K562 (cell line): ENCODE measurements at places on chromosomes 12 and 14.
A peak's percentile ranks its signal among the peaks of the same experiment; 100 is the strongest.

- H3K36me3 ChIP-seq = peaks cover 22% of the 10 kb centered on the region
- H3K27me3 ChIP-seq = no peaks in the 10 kb centered on the region
- H3K27ac ChIP-seq = peak within 1 kb of the TSS; percentile 80
- peak within 1 kb of the TSS; percentile 68 for H3K4me3 ChIP-seq
Observed at GRCh38 chr12:47819896-47820630, at the start of gene HDAC7. Gene HDAC7, minus strand, starts transcription at chr12:47819903. Its CDS starts 118 bp downstream, at chr12:47819785.

GRCh38 chr14:84040101-84040500 is 1489.8 kb upstream of the FLRT2 start:
- no peak overlapping the region for H3K27ac ChIP-seq
- H3K4me1 ChIP-seq = no peaks in the 10 kb centered on the region
- no peaks in the 10 kb centered on the region for H3K36me3 ChIP-seq
- no peaks in the 10 kb centered on the region for H3K27me3 ChIP-seq
- DNase-seq = no peak

DNA sequence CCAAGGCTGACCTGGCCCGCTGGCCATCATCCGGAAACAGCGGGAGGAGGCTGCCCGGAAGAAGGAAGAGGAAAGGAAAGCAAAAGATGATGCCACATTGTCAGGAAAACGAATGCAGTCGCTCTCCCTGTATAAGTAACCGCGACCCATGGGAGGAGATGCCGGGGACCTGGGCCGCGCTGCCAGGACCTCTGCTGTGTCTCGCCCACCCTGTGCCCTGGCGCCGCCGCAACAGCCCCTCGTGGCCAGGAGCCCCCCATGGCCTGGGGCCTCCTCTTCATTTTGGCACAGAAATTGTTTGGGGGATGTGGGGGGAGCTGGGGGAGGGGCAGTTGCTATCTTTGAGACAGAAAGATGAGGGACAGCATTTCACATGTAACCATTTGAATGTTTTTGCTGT is 16.5 kb downstream of the HSPB8 start:
- no peaks in the 10 kb centered on the region for H3K36me3 ChIP-seq
- no peak for DNase-seq
- no peak overlapping the region for H3K27ac ChIP-seq
- no peaks in the 10 kb centered on the region for H3K4me1 ChIP-seq
- H3K4me3 ChIP-seq = no peak overlapping the region

DNA sequence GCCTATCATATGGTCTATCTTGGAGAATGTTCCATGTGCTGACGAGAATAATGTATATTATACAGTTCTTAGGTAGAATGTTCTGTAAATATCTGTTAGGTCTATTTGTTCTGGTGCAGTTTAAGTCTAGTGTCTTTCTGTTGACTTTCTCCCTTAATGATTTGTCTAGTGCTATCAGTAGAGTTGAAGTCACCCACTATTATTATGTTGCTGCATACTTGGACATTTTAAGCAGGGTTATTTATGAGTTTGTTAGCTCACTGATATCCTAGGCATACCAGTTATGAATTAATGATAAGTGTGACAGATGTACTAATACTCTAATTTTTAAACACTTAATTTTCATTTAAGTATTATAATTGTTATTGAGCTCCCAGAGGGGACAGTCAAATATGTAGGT is 292.5 kb downstream of the AKAP6 start:
- no peak overlapping the region for H3K27ac ChIP-seq
- H3K4me3 ChIP-seq = no peak overlapping the region
- no peak for DNase-seq
- no peaks in the 10 kb centered on the region for H3K36me3 ChIP-seq
- H3K4me1 ChIP-seq = no peaks in the 10 kb centered on the region

GRCh38 chr12:10563966-10564365 is 49.4 kb downstream of the MAGOHB start:
- no peaks in the 10 kb centered on the region for H3K36me3 ChIP-seq
- no peak overlapping the region for H3K27ac ChIP-seq

DNA sequence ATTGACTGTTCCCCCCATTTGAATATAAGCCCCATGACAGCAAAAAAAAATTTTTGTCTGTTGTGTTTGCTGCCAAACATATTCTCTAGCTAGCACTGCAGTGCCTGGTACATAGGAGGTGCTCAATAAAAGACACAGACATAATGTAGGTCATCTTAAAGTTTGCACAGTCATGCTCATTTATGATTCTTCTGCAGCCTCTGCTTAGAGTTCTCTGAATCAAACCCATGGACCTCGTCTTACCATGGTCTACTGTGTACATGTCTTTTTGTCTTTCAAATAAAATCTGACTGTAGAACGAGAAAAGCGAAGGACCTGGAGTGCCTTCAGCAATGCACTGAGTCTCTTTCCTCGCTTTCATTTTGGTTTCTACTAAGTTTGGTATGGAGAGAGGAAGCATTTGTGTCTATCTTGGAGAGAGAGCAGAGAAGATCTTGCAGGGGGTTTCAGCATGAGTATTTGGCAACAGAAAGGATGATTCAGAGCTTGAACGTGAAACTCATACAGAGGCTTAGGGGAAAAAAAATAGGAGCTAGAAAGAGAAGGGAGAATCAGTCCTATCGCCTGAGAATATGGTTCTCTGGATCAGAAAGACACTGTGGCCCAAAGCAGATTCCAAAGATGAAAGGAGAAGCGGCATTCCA is 38.8 kb upstream of the TMCC3 start:
- no peak for DNase-seq
- no peak overlapping the region for H3K27ac ChIP-seq
- peaks cover 19% of the 10 kb centered on the region for H3K27me3 ChIP-seq
- no peaks in the 10 kb centered on the region for H3K4me1 ChIP-seq

- DNase-seq = no peak
- no peak overlapping the region for H3K27ac ChIP-seq
- no peaks in the 10 kb centered on the region for H3K27me3 ChIP-seq
- H3K36me3 ChIP-seq = no peaks in the 10 kb centered on the region
- H3K4me1 ChIP-seq = peaks cover 12% of the 10 kb centered on the region; the same call in 2 of the 3 replicates
Observed at GRCh38 chr14:54502602-54503001, 7.1 kb upstream of the CGRRF1 start.

DNA sequence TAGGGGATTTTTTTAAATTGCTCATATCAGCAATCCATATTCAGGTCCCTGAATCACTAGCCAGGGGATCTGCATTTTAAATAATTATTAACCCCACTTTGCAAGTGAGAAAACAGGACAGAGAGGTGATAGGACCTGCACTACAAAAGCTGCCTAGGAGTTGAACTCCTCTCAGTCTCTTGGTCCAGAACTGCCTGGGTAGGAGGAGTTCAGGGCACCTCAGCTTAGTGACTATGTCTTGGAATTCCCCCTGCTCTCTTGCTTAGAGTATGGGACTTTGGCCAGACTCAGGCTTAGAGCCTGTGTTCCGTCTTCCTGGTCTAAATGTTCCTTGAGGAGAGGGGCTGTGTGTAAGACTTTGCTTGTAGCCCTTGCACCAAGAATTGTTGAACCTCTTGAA is 68.2 kb upstream of the WSCD2 start:
- DNase-seq = no peak
- H3K27ac ChIP-seq = no peak overlapping the region
- no peaks in the 10 kb centered on the region for H3K36me3 ChIP-seq
- H3K4me1 ChIP-seq = no peaks in the 10 kb centered on the region

GRCh38 chr14:94630396-94630795 is 18.2 kb downstream of the SERPINA3 start:
- H3K36me3 ChIP-seq = no peaks in the 10 kb centered on the region
- no peak overlapping the region for H3K4me3 ChIP-seq
- no peak for DNase-seq

DNA sequence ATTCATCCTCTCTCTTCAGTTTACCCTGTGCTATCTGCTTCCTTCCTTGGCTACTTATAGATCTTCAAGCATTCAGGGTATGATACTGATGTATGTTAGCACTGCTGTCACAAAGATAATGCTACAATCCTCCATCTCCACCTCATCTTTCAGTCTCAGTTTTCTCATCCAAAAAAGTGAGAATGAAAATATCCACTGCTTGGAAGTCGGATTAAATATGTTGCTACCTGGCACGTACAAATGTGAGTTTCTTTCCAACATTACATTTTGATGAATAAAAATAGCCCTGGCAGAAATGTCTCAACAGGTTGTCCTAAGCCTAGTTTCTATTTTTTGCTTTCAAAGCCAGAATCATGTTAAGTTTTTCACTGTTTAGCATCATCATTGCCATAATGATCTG is 149.9 kb downstream of the PTPN11 start:
- H3K27ac ChIP-seq = no peak overlapping the region
- H3K4me1 ChIP-seq = no peaks in the 10 kb centered on the region
- peaks cover 18% of the 10 kb centered on the region for H3K27me3 ChIP-seq
- no peaks in the 10 kb centered on the region for H3K36me3 ChIP-seq

GRCh38 chr14:97280526-97280925 is 483.3 kb downstream of the VRK1 start:
- no peaks in the 10 kb centered on the region for H3K36me3 ChIP-seq
- H3K4me3 ChIP-seq = no peak overlapping the region
- no peak for DNase-seq
- H3K27me3 ChIP-seq = no peaks in the 10 kb centered on the region

- H3K4me1 ChIP-seq = no peaks in the 10 kb centered on the region
- DNase-seq = no peak
- H3K27ac ChIP-seq = no peak overlapping the region
- no peaks in the 10 kb centered on the region for H3K27me3 ChIP-seq
Observed at GRCh38 chr12:81203671-81204204, 125.9 kb downstream of the ACSS3 start.

DNA sequence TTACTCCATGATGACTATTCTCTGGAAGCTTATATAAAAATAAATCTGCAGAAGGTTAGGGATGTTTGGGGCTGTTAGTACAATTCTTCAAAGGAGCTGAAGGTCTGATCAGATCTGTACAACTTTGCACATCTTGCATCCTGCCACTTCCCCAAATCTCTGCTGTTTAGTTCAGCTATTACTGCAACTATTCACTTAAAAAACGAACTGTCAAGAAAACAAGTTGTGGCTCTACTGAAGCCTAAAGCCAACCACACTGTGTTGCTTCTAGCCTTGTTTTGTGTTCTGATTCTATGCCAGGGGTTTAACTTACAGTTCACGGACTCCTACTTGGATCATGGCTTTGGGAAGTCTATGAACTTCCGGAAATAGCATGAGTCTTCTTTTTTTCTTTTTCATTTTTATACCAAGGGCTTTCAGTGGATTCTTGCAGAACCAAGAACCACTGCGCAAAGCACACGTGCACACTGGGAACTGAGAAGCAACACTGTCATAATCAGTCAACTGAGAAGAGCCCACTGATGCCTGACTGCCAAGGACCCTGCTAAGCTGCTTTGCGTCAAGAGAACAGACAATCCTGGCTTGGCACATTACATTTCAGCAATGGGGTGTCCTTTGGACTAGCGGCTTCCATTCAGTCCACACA is 66.3 kb upstream of the EEA1 start:
- no peaks in the 10 kb centered on the region for H3K36me3 ChIP-seq
- H3K27me3 ChIP-seq = no peaks in the 10 kb centered on the region
- no peak overlapping the region for H3K27ac ChIP-seq
- no peak for DNase-seq
- no peak overlapping the region for H3K4me3 ChIP-seq
- peaks cover under 1% of the 10 kb centered on the region; the same call in 1 of the 3 replicates for H3K4me1 ChIP-seq

DNA sequence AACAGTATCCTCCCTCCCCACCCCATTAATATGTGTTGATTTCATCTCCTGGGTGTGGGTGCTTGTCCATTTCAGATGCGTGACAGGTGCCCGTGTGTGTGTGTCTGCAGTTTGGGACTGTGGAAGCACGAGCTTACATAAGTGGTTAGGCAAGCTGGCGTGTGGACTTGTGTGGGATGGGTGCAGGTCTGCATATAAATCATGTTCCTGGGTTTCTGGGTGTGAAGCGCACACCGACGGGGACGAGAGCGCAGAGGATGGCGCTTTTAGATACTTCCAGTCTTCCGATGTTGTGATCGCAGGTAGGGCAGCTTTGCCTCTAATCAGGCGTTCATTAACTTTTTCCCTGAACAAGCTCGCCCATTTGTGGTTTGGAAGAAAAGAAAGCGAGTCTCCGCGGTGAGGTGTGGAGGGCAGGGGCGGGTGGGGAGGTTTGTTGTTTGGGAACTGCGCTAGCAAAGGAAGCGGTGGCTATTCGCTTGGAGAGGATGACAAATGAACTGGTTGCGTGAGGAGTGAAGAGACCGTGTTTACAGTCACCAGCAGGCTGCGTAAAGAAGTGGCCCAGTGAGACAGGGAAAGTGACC is 865 bp downstream of the RGS6 start:
- no peak overlapping the region for H3K27ac ChIP-seq
- no peaks in the 10 kb centered on the region for H3K4me1 ChIP-seq
- H3K4me3 ChIP-seq = no peak overlapping the region
- H3K36me3 ChIP-seq = no peaks in the 10 kb centered on the region

GRCh38 chr12:11795913-11796459 is 146.5 kb downstream of the ETV6 start:
- H3K27ac ChIP-seq = peak overlapping the region; percentile 82
- H3K36me3 ChIP-seq = no peaks in the 10 kb centered on the region
- DNase-seq = peak; percentile 19
- peaks cover 63% of the 10 kb centered on the region for H3K4me1 ChIP-seq

- H3K27me3 ChIP-seq = no peaks in the 10 kb centered on the region
- H3K4me1 ChIP-seq = no peaks in the 10 kb centered on the region
- no peak overlapping the region for H3K4me3 ChIP-seq
- no peak for DNase-seq
- no peaks in the 10 kb centered on the region for H3K36me3 ChIP-seq
- H3K27ac ChIP-seq = no peak overlapping the region
Observed at GRCh38 chr14:61296719-61297502, 15.8 kb upstream of the TMEM30B start.

DNA sequence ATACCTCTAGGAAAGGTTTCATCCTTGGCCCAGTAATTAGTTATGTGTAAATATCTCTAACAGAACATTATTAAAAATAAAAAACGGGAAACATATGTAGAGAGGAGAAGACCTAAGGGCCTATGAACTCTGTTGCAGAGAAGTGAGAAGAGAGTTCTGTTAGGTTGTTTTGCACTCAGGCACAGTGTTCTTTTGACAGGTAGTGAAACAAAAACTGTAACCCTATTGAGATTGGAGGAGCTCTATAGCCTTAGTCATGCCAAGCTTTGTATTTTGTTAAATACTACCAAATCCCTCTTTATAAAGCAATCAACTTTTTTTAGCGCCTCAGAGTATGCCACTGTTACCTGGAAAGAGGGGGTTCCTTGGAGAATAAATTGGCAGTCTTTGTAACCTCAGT is 77.6 kb downstream of the CNTN1 start:
- no peak for DNase-seq
- H3K27ac ChIP-seq = no peak overlapping the region
- no peak overlapping the region for H3K4me3 ChIP-seq
- no peaks in the 10 kb centered on the region for H3K36me3 ChIP-seq

GRCh38 chr12:94616203-94616729 is 34.1 kb downstream of the TMCC3 start:
- no peaks in the 10 kb centered on the region for H3K36me3 ChIP-seq
- peak overlapping the region; percentile 1; the same call in 1 of the 2 replicates for H3K4me3 ChIP-seq
- peaks cover 18% of the 10 kb centered on the region; the same call in 2 of the 3 replicates for H3K4me1 ChIP-seq
- no peak overlapping the region for H3K27ac ChIP-seq
- peaks cover 16% of the 10 kb centered on the region for H3K27me3 ChIP-seq
- peak; percentile 82 for DNase-seq

- peaks cover 15% of the 10 kb centered on the region; the same call in 1 of the 3 replicates for H3K36me3 ChIP-seq
- no peak overlapping the region for H3K4me3 ChIP-seq
- H3K27ac ChIP-seq = no peak overlapping the region
- peaks cover 5% of the 10 kb centered on the region; the same call in 1 of the 3 replicates for H3K27me3 ChIP-seq
- no peak for DNase-seq
Observed at GRCh38 chr12:109444259-109444658, 32.8 kb downstream of the KCTD10 start.
